GDM1 (cell line): ENCODE measurements at places on chromosomes 5 and 9.
A peak's percentile ranks its signal among the peaks of the same experiment; 100 is the strongest.

DNA sequence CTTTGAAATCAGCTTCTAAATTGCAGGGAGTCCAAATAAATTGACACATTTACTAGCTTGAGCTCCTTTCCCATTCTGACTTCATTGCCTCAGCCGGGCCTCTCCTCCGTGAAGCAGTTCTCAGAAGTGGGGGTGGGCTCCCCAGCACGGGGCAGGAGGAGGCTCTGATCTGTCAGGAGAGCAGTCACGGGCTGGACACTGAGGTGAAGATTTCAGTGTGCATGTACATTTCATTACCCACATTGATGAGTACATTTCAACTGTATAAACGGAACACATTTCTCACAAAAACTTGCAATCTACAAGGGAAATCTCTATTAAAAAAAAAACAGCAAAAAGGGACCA lies 195.9 kb downstream of the SEMA6A start:
- DNase-seq = no peak

GRCh38 chr5:159226451-159226850 lies 17.1 kb upstream of the RNF145 start:
- DNase-seq = no peak

DNA sequence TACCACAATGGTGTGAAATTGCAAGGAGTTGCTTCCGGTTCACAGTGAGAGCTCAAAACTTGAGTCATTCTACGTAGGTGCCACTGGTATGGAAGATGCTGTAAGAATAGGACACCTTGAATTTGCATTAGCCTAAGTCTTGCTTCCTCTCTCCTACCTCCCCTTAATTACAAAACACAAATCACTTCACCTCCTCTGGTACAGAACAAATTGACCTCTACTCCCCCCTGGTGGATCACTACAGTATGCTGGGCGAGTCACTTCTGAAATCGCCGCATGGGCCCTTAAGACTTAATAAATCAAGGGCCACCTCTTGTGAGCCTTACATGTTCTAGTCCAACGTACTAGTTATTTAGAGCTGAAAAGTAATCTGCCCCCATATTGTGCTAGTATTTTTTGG lies 145.3 kb upstream of the SMARCA2 start:
- no peak for DNase-seq

DNA sequence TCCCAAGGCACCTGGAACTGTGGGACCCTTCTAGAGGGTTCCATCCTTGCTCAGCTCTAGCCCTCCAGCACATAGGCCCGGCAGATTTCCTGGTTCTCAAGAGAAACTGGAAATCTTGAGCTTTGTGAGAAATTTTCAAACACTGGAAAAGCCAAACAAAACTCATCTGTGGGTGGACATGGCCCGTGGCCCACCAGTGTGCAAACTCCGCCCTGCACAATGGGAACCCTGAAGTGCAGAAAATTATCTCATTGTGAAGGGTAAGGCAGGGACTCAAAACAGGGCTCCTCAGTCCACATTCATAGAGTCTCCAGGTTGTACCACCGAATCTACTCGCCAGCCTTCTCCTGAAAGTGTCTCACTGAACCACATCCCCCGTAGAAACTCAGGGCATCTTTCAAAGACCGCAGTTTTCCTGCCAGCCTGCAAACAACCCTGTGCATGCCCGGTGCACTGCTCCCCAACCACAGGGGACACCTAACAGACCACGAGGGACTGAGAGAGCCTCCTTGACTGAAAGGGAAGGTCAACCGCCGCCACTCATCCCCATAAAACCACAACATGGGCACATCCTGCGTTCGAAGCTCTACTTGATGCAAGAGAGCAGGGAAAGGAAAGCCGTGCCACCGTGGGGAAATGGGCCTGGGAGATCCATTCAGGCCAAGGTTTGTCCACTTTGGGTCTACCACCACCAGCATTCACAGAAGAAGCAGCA lies 18.1 kb downstream of the ADAMTS2 start:
- no peak for DNase-seq

DNA sequence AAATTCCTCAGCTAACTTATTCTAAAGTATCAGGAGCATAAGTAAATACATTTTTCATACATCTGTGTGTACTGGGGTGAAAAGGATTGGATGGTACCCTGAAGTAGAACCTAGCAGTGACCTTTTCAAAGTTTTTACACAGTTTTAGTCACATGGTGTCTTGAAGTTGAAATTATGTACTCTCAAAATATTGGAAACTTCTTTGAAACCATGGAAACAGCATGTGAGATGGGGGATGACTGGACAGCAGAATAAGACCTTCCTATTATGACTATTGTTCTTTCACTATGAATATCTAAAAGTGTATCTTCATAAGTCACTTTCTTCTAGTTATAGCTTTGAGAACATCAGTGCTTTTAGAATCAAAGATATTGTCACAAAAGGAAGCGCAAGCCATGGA lies 301.5 kb upstream of the ELAVL2 start:
- no peak for DNase-seq

- no peak for DNase-seq
Observed at GRCh38 chr5:10685115-10685521, 75.9 kb downstream of the DAP start.

DNA sequence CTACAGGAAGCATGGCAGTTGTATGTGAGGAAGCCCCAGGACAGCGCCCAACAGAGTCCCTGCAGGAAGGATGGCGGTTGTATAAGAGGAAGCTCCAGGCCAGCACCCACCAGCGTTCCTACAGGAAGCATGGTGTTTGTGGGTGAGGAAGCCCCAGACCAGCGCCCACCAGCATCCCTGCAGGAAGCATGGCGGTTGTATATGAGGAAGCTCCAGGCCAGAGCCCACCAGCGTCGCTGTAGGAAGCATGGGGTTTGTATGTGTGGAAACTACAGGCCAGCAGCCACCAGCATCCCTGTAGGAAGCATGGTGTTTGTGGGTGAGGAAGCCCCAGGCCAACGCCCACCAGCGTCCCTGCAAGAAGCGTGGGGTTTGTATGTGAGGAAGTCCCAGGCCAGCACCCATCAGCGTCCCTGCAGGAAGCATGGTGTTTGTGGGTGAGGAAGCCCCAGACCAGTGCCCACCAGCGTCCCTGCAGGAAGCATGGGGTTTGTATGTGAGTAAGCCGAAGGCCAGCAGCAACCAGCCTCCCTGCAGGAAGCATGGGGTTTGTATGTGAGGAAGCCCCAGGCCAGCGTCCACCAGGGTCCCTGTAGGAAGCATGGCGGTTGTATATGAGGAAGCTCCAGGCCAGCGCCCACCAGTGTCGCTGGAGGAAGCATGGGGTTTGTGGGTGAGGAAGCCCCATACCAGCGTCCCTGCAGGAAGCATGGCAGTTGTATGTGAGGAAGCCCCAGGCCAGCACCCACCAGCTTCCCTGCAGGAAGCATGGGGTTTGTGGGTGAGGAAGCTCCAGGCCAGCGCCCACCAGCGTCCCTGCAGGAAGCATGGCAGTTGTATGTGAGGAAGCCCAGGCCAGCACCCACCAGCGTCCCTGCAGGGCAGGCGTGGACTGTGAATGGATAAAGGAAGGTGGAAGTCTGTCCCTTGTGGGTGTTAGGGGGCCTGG lies 79.0 kb downstream of the DAP start:
- peak; percentile 30 for DNase-seq
